MV-4-11 (cell line): ENCODE measurements at places on chromosomes 7 and 10.

DNA sequence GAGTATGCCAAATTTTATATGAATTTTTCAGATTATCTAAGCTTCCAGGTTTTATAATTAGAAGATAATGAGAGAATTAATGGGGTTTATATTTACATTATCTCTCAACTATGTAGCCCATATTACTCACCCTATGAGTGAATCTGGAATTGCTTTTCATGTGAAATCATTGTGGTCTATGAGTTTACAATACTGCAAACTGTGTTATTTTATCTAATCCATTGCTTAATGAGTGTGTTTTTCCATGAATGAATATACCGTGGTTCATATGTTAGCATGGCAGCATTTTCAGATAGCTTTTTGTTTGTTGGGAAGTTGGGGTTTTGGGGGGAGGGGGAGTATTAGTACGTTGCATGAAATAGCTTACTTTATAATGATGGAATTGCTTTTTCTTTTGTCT is 44.5 kb downstream of the FGFBP3 start:
- no peak for DNase-seq

- DNase-seq, result no peak
Observed at GRCh38 chr7:47049234-47049774, 532.6 kb downstream of the TNS3 start.

DNA sequence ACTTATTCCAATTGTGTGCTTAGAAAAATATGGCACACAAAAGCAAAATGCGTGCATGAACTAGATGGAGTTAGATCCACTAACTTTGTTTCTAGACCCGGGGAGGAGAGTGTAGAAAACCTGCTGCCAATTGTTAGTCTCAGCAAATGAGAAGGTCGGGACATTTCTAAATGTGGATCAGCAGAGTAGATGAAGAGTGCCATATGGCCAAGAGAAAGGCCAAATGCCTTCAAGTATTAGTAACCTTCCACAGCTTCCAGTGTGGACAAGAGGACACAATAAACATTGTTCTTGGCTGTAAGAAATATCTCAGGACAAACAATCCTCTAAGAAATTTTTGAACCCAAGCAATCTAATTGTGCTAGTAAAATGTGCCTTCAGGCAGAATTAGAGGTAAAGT is 690.3 kb downstream of the REEP3 start:
- DNase-seq, result no peak

- no peak for DNase-seq
Observed at GRCh38 chr7:121941830-121942229, 68.9 kb downstream of the PTPRZ1 start.

DNA sequence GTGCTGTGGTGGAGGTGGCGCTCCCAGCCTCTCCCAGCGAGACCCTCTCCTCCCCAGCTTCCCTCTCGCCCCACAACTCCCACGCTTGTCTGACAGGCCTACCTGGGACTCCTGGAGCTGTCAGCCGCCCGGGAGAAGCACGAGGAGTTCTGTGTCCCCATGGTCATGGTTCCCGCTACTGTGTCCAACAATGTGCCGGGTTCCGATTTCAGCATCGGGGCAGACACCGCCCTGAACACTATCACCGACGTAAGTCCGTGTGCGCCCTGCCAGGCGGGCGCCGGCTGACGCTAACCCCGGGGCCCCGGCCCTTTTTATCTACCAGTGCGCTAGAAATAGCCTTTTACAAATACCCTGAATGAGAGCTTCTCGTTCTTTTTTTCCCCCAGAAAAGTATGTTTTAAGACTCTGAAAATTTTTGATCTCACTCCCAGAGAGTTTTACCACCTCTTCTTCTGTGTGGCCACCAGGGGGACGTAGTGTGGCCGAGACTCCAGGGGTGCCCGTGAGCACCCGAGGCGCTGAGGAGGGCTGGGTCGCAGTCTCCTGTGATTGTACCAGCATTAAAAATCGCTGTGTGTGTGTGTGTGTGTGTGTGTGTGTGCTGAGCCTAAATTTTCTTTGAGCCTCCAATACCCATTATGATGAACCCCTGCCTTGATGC is 52.6 kb downstream of the PFKP start:
- no peak for DNase-seq

DNA sequence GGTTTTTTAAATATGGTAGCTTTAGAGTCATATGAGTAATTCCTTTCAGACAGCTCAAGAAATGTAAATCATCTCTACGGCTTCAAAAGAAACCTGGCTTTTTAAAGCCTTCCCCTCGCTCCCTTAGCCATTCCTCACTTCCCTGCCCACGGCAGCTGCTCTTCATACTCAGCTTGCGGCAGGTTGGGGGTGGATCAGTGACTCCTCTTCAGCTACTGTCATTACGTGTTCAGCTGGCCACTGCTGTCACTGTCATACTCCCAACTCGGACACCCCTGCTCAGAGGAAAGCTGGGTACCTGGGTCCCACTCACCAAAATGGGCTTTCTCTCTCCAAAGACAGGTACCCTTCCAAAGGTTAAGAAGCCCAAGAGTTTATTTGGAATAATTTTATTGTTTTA is 6.6 kb downstream of the YWHAG start:
- no peak for DNase-seq
